GM04503 (cell line): ENCODE measurements at places on chromosomes 16 and 17.
A peak's percentile ranks its signal among the peaks of the same experiment; 100 is the strongest.

GRCh38 chr17:76951375-76951905 lies 83.2 kb downstream of the MGAT5B start:
- DNase-seq = no peak

GRCh38 chr16:87048038-87048729 lies 269.0 kb downstream of the C16orf95 start:
- DNase-seq = no peak

GRCh38 chr16:56226187-56226586 lies 34.9 kb downstream of the GNAO1 start:
- DNase-seq = no peak

DNA sequence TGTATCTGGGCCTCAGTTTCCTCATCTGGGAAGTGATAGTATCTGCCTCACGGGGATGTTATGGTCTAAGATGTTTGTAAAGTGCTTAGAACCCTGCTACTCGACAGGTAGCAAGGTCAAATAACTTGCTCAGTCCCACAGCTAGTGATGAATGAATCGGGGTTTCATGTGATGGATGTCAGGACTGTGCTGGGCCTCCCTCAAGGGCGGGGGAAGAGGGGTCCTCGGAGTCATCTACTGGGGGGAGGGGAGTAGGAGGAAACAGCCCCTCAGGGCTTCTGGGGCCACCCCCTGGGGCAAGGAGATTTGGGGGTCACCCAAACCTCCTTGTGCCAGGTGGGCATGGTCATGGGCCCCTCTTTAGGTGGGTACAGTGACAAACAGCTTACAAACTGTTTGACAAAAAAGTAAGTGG lies 732 bp downstream of the PNPO start:
- DNase-seq = no peak

GRCh38 chr16:78522327-78522726 lies 422.9 kb downstream of the WWOX start:
- DNase-seq = no peak

DNA sequence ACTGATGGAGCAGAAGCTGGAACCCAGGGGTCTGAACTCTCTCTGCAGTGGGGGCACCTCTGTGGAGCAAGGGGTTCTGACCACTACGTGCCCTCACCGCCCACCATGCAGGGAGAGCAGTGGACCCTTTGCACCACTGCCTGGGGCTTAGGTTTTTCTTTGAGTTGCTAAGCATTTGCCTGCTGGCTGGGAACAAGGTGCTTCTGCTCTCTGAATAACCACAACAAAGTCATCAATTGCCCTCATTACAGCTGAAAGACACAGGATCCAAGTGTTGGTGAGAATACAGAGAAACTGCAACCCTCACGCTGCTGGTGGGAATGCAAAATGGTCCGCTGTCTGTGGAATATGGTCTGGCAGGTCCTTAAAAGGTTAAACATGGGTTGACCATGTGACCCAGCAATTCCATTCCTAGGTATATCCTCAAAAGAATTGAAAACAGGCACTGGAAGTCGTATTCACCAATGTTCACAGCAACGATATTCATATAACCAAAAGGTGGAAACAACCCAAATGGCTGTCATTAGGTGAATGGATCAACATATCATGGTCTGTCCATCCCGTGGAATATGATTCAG lies 22.8 kb downstream of the NLRC3 start:
- DNase-seq = no peak

DNA sequence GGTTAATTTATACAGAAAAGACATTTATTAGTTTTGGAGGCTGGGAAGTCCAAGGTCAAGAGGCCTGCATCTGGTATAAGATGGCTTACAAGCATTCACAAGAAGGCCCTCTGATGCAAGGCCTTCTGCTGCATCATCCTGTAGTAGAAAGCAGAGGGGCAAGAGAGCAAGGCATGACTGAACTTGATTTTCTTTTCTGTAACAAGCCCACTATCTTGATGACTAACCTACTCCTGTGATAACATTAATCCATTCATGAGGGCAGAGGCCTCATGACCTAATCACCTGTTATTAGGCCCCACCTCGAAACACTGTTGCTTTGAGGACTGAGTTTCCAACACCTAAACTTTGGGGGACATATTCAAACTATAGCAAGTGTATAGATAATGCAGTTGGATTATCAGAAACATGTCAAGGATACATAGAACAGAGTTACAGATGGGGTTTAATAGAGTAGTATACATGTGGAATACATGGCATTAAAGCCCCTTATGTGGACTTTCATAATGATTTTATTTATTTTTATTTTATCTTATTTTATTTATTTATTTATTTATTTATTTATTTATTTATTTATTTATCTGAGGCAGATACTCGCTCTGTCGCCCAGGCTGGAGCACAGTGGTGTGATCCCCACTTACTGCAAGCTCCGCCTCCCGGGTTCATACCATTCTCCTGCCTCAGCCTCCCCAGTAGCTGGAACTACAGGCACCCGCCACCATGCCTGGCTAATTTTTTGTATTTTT lies 88.2 kb downstream of the CHD9 start:
- DNase-seq = no peak

GRCh38 chr16:58883131-58883530 lies 149.0 kb upstream of the GOT2 start:
- no peak for DNase-seq

GRCh38 chr17:81386646-81387099 lies 8.6 kb upstream of the BAHCC1 start:
- DNase-seq = no peak

DNA sequence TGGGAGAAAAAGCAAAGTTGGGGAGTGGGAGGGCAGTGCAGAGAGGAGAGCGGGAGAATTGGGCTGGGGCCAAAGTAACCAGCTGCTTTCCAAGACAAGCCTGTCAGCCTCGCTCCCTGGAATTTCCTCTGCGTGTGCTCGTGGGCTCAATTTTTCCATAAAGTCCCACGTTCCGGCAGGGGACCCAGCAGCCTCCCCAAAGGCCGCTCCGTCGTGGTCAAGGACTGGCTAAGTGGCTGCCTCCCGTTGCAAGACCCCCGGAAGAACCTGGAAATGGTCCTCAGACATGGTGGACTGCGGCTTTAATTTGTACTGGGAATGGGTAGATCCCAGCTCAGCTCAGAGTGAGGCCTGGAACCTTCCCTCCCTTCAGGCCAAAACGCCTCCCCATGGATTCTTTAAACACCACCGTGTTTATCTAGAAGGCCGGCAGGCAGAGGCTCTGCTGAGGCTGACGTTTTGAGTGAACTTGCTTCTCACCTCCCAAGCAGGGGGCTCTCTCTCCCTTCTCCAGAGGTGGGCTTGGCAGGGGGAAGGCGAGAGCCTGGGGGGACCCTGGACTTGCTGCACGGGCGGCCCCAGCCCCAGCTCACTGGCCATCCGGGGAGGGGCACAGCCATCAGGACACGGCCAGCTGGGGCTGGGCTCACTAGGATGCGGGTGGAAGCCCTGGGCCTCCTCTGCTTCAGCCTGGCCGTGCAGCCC lies 190.0 kb downstream of the C16orf95 start:
- DNase-seq = no peak

DNA sequence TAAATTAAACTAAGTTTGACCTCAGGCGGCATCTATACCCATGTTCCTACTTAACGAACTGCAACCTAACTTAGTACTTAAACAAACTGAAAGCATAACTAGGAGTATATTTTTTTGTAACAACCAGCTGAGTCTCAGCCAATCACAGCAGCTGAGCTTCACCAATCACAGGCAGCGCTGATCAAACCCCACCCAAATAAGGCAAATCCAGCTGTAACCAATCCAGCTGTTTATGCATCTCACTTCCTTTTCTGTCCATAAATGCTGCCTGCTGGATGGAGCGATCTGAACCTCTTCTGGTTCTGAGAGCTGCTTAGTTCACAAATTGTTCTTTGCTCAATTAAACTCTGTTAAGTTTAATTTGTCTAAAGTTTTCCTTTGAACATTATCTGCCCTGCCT lies 131.3 kb downstream of the PMP22 start:
- no peak for DNase-seq

DNA sequence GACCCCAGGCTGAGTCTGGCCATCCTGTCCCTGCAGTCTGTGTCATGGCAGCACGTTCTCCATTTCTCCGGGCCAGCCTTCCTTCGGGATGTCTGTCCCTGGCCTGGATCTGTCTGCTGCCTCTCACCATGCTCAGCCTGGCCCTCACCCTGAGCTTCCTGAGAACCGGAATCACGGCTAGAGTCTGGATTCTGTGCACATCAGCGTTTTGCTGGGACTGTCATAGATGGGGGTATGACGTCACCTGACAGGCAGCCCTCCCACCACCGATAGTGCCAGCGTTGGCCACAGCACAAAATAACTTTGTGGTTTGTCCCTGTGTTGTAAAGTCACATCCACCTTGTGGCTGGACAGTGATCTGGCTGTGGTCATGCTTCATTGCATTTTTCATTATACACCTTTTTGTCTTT lies 59.2 kb downstream of the B9D1 start:
- DNase-seq = no peak

- no peak for DNase-seq
These were observed 273.5 kb upstream of the RPL38 start for GRCh38 chr17:73929860-73930430.

DNA sequence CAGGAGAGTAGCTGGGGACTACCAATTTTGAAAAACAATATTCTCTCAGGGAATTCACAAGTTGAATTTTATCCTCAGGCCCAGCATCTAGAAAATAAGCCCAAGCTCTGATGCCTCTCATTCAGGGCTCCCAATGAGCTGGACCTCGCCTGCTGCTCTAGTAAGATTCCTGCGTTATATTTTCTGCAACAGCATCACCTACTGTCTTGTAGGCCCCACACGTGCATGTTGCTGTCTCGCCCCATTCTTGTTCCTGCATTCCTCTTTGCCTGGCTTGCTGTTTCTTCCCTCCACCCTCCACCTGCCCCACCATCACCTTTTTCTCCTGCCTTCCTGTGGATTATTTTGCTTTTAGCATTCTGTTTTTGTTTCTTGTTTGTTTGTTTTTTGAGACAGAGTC lies 8.3 kb upstream of the ST6GALNAC2 start:
- DNase-seq = no peak

- peak; percentile 47 for DNase-seq
These were observed 18.4 kb downstream of the CYB5D2 start for GRCh38 chr17:4161192-4161966.

DNA sequence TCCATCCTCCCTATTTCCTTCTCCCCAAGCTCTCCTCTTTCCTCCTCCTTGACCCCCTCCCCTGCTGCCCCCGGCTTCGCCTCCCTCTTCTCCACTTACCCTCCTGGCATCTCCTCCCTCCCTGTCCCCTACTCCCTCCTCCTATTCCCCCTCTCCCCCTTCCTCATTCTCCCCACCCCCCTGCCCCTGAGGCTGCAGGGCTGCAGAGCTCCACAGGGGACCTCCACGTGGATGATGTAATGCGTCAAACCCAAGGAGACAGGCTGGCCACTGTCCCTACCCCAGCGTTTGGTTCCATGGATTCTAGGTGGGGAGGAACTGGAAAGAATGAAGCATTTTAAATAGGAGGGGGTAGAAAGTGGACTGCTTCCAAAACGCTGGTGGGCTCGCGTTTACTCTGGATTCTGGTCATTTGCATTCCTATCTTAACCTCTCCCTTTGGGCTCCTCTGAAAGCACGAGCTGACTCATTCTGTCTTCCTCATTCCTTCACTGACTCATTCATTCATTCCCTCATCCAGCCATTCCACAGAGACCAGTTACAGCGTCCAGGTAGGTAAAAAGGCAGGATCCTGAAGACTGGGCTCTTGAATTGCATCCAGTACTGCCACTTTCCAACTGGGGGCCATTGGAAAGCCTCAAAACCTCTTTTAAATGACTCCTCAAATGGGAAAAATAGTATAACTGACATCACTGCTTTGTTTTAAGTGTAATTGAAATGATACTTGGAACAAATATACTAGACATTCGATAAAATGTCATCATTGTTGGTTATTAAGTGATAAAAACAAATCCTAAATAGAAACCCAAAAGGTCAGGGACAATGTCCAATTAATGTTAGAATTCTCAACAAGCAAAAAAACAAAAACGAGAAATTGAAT lies 943 bp upstream of the COTL1 start:
- peak; percentile 96 for DNase-seq

- DNase-seq = no peak
These were observed 30.4 kb upstream of the GHDC start for GRCh38 chr17:42224651-42225050.

DNA sequence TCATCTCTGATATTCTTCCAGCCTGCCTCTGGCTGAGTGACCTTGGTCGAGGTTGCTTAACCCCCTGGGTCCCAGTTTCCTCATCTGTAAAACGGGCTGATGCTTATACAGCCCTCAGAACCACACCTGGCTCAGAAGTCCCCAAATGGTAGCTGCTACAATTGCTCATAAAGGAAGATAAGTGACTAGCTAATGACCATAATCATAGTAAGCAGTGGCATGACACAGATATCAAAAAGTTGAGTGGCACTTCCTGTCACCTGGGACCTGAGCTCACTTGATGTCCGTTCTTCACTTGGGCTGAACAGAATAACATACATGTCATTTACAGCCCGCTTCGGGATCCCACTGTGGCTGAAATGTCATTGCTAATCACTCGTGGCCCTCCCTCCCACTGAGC lies 1.8 kb downstream of the MGRN1 start:
- DNase-seq = no peak

GRCh38 chr17:68572138-68572842 lies 28.9 kb downstream of the FAM20A start:
- no peak for DNase-seq

GRCh38 chr17:56389356-56389755 lies 204.1 kb upstream of the NOG start:
- no peak for DNase-seq

DNA sequence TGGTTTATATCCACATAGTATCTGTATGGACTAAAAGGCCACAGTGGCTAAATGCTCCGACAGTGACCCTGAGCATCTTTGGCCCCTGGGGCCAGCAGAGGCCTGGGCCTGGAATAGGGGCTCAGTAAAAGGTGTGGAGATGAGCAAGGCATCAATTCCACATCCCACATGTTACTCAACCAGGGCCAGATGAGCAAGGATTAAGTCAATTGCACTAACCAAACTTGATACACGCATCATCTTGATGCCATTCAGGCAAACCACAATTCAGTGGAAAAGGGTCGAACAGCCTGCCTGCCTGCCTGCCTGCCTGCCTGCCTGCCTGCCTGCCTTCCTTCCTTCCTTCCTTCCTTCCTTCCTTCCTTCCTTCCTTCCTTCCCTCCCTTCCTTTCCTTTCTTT lies 53.5 kb upstream of the DNAJA2 start:
- no peak for DNase-seq

- no peak for DNase-seq
These were observed 207.0 kb downstream of the MSI2 start for GRCh38 chr17:57463103-57463885.

- no peak for DNase-seq
These were observed 12.0 kb downstream of the MILR1 start for GRCh38 chr17:64460955-64461354.

GRCh38 chr16:84252184-84252583 lies 12.4 kb upstream of the KCNG4 start:
- DNase-seq = no peak

GRCh38 chr16:65523283-65523944 lies 401.6 kb upstream of the CDH11 start:
- no peak for DNase-seq

DNA sequence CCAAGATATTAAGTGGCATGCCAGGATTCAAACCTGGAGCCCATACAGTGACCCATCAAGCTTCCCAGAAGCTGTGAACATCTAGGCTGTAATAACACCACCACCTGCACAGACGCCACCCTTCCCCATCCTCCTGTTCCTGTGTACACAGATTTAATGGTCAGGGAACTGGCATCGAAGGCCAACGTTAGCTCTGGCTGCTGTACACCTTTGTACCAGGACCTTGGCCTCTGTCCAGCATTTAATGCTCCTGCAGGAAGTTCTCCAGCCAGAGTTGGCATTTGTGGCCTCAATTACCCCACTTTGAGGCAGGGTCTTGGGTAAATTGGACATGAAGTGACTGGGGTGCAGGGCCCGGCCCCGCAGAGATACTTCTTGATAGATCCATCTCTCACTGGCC lies 49.3 kb downstream of the SCNN1B start:
- no peak for DNase-seq
